ENCODE measurements at places on chromosomes 1 and 21. TPM values are rescaled to one million over a fixed set of nuclear protein-coding genes. Genes with fewer than 3 reads are reported as not detected.

Gene RASSF5
- total RNA-seq = 0.19 TPM

Gene APP
- 329 TPM for total RNA-seq

Gene ATP1A2
- total RNA-seq = 1.4 TPM

- peak; percentile 33 for DNase-seq
Observed at GRCh38 chr1:88935522-88936222, 44.3 kb upstream of the GTF2B start.

DNA sequence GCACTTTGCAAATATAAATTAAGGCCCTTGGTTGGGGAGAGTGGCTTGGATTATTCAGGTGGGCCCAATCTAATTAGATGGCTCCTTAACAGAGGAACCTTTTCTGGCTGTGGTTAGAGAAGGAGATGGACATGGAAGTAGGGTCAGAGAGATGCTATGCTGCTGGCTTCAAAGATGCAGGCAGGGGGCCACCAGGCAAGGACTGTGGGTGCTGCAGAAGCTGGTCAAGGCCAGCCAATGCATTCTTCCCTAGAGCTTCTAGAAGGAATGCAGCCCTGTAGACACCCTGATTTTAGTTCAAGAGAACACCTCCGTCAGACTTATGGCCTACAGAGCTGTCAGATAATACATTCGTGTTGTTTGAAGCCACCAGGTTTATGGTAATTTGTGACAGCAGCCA is 3.7 kb upstream of the TMEM9 start:
- no peak for DNase-seq

DNA sequence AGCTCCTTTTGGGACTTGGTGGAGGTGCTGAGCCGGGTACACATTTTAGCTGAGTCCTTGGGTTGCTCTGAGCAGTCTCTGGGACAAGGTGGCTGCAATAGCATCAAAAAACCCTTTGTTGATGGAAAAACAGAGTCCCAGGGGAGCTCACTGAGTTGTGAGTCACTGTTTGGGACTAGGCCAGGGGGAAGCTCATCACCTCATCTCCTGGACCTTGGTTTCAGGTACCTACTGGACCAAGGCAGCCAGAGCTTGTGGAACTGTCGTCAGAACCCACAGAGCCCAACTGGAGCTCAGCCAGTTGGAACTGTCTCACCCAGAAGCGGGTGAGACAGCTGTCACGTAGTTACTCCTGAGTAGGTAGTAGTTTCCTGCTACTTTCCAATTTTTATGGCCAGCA is 146.7 kb downstream of the HLX start:
- peak; percentile 47 for DNase-seq

GRCh38 chr21:17441370-17441769 is 71.5 kb upstream of the CXADR start:
- DNase-seq = no peak

GRCh38 chr1:30901798-30902581 is 6.6 kb downstream of the SDC3 start:
- no peak for DNase-seq

- DNase-seq = no peak
Observed at GRCh38 chr1:171636141-171636540, 14.1 kb downstream of the MYOCOS start.
